Glutamatergic neuron (in vitro differentiated cells): ENCODE measurements at places on chromosomes 7 and 10.

DNA sequence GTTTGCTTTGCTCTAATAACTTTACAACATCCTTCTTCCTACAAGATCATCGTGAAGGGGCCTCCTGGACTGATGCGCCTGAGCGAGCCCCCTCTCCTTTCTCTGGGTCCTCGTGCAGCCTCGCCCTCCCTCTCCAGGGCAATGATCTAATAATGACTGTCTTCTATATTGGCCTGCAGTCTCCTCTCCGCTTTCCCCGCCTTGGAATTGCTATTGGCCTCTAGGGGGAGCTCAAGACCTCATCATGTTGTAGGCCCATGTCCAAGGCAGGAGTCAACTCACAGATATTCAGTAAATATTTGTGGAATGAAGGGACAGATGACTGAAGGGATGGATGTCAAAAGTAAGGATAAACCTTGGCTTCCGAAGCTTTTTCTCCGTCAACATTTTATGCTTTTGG is 1180.3 kb downstream of the TYW1 start:
- peak; percentile 73 for DNase-seq

DNA sequence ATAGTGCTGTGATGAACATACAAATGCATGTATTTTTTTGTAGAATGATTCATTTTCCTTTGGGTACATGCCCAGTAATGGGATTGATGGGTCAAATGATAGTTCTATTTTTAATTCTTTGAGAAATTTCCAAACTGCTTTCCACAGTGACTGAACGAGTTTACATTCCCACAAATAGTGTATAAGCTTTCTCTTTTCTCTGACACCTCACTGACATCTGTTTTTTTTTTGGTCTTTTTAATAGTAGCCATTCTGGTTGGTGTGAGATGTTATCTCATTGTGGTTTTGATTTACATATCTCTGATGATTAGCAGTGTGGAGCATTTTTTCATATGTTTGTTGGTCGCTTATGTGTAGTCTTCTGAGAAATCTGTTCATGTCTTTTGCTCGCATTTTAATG is 195.0 kb upstream of the AGK start:
- DNase-seq: no peak

DNA sequence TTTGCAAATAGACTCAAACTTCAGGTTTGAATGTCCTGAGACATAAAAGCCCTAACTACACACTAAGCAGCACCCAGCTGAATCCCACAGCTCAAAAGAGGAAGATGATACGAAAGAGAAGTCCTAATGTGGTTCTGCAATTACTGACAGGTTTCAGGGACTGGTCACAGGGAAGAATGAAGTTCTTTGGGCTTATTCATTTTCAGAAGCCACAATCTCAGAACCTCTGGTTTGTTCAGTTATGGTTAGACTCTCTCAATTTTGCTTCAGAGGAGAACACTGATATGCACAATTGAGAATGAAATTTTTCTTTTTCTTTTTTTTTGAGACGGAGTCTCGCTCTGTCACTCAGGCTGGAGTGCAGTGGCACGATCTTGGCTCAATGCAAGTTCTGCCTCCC is 94.6 kb upstream of the FAM180A start:
- DNase-seq: no peak

GRCh38 chr7:158411232-158411950 is 176.2 kb downstream of the PTPRN2 start:
- DNase-seq: no peak

- DNase-seq: no peak
Measured at GRCh38 chr7:69843653-69844052, 245.4 kb downstream of the AUTS2 start.

- no peak for DNase-seq
Measured at GRCh38 chr10:70575486-70575873, 27.1 kb downstream of the PRF1 start.
